IgD-negative memory B cell (primary cell): ENCODE measurements at places on chromosomes 6 and 20. TPM values are rescaled to one million over a fixed set of nuclear protein-coding genes. Genes with fewer than 3 reads are reported as not detected.

Gene PPP1R3G
- 0.23 TPM for polyA plus RNA-seq

Gene OARD1
- 58.3 TPM for polyA plus RNA-seq

Gene PPP1R16B
- polyA plus RNA-seq = 68.0 TPM

Gene PSORS1C2
- not detected for polyA plus RNA-seq

Gene DSE
- 23.6 TPM for polyA plus RNA-seq

Gene CUTA
- 449 TPM for polyA plus RNA-seq

Gene KCNG1
- 3.3 TPM for polyA plus RNA-seq

Gene PCK1
- polyA plus RNA-seq = not detected

Gene SSR1
- 125 TPM for polyA plus RNA-seq

Gene MICA
- polyA plus RNA-seq = 9.2 TPM

Gene TGM3
- polyA plus RNA-seq = not detected
